ENCODE measurements at places on chromosomes 5 and 9. TPM values are rescaled to one million over a fixed set of nuclear protein-coding genes. Genes with fewer than 3 reads are reported as not detected.

Gene LRRC19
- not detected for total RNA-seq

DNA sequence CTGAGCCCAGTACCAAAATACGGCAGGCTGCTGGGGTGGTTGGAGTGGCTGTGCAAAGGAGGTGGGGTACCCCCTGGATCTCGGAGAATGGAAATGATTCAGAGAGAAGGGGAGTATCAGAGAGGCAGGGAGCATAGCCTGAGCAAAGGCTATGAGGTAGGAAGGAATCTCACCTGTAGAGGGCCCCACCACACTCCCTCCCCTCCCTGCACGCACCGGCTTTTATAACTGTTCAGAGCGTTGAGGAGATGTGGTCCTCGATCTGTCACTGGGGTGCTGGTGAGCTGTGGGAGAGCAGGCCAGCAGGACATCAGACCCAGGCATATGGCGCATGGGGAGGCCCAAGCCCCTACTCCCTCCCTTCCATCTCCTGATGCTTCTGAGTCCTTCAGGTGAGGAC is 13.2 kb downstream of the PHF19 start:
- no peak for DNase-seq

DNA sequence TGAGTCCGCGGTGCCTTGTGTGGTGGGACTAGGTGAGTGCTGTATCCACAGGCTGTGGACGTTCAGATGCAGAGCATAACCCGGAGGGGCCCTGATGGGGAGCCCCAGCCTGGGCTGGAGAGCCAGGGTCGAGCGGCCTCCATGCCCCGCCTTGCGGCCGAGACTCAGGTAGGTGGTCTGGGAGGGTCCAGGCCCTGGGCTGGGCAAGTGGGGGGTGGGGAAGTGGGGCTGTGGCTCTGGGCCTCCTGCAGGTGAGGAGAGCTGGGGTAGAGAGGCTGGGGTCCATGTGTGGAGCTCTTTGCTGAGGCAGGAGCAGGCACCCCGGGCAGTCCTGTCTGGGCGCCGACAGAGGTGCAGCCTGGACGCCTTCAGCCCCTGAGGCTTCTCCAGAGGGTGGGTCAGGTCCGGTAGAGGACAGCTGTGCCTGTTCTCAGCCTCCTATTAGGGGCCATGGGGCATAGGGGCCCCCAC is 241.1 kb downstream of the CACNA1B start:
- no peak for DNase-seq

- no peak for DNase-seq
Observed at GRCh38 chr5:83368835-83369234, 102.7 kb upstream of the VCAN start.

GRCh38 chr5:157109744-157110143 is 900 bp upstream of the HAVCR2 start:
- DNase-seq, result no peak

DNA sequence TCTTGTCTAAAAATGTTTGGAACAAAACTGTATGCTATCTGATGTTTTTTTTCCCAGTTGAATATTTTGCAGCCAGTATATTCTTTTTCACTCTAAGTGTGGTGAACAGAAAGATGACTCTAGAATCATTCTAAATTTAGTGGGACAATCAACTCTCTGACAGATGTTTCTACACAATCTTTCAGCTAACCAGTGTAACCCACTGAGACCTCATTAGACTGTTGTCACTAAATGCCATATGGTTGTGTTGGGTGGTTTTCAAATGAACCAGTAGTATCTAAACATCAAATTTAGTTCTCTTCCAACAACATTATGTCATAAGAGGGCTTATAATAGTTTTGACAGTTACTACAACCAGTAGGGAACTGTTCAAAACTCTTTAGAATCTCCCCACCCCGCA is 129.6 kb upstream of the PRLR start:
- DNase-seq, result no peak

DNA sequence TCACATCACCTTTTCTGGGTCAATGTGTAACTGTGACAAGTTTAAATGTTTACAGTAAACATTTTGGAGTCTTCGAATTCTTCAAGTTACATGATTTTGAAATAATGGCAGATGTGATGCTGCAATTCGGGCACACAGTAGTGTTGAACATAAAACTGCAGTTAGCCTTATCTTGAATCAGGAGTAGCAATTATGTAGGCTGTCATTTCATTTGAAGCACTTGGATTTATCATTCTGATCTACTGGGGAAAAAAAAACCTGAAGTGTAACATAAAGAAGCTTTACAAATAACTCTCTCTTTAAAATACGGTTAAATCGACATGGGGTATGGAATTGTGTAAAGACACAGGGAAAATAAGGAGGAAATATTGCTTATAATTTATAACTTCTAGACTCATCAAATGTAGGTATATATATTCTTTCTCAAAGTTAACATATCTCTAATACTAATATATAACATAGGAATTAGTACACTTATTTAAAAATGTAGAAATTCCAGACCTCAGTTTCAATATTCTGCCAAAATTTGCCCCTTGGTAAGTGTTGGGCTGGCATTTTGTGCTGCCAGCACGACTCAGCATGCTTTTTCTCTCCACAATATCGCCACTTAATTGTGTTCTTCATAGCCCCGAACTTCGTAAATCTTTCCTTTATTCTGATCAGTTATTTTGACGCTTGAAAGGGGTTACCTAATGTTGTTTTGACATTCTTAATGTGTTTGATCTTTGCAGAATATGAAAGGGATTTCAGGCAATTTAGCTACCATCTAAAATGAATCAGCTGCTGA is 226.7 kb downstream of the PRR16 start:
- DNase-seq, result no peak

- no peak for DNase-seq
Observed at GRCh38 chr5:155794795-155795194, 532.2 kb upstream of the SGCD start.

DNA sequence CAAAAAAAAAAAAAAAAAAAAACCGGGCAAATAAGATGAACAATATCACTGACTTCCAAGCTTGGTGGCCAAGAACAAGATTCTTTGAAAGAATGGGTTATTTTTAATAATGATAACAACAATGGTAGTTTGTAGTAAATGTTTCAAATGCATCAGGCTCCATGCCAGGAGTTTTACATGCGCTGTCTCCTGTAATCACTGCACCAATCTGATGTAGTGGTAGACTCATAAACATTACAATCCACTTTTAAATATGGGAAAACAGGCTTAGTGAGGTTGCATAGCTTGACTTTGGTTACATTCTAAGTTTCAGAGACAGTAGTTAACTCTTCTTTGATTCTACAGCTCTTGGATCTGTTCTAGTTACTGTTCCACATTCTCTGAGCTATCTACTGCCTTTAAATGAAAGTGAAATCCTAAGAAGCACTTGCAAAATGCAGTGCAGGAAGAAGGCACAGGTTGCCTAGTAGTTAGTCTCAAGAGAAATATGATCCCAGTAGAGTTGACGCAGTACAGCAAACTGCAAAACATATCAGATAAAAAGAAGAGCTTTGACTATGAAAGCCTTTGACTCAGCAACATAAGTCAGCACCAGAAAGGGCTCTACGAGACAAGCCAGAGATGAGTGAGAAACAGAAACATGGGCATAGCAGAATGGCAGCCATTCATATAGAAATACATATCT is 62.1 kb downstream of the PDE4D start:
- no peak for DNase-seq

GRCh38 chr5:177508837-177509236 is 789 bp downstream of the DOK3 start:
- DNase-seq, result no peak

DNA sequence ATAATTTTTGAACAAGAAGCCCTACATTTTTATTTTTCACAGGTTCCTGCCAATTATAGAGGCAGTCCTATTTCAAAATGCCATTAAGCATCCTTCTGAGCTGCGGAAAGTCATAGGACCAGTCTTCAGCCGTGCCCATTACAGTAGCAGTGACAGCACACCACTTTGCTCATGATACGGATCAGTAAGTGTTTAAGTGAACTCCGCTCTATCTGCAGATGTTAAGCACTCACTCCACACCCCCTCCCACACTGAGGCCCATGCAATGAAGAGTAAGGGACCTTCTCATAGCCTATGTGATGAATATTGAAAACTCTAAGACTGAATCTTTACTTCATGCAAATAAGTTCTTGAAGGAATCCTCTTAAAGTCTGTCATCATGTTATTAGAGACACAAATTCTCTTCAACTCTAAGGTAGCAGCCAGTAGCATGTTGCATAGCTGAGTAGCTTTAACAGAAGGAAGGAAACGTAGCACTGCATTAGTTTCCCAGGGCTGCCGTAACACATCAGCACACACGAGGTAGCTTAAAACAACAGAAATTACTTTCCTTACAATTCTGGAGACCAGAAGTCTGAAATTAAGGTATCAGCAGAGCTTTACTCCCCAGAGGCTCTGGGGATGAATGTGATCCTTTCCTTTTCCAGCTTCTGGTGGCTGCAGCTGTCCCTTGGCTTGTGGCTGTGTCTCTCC is 20.3 kb upstream of the TAF11L2 start:
- DNase-seq, result no peak

Measured in HFFc6 (cell line).